Stimulated activated CD8-positive, alpha-beta memory T cell treated with anti-CD3 and anti-CD28 coated beads, Interleukin-2, amount 100 ng/mL, for 1 hour (primary cell): ENCODE measurements at places on chromosomes 3 and 15.

DNA sequence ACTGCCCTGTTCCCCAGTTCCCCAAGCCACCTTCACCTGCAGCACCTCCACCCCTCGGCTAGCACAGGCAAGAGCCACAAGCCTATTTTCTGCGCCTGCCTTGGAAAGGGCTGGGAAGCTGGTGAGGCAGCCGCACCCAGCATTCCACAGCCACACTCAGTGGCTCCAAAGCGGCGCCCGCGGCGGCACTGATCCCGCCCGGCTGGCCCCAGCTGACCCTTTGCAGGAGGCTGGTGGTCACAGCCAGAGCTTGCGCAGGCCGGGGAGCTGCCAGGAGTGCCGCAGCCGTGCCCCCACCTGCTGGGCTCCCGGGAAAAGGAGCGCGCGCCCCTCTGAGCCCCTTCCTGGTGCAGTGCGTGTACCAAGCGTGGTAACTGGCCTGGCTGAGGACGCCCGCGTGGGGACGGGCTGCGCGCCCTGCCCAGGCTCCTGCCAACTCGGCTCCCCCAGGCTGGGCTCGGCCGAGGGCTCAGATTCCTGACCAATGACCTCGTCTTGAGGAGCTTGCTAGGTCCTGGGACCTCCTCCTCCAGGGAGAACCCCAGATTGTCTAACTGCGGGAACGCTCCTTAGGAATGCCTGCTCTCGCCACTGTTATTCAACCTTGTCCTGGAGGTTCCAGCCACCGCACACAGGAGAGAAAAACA lies 13.3 kb downstream of the GRAMD2A start:
- DNase-seq, result no peak

DNA sequence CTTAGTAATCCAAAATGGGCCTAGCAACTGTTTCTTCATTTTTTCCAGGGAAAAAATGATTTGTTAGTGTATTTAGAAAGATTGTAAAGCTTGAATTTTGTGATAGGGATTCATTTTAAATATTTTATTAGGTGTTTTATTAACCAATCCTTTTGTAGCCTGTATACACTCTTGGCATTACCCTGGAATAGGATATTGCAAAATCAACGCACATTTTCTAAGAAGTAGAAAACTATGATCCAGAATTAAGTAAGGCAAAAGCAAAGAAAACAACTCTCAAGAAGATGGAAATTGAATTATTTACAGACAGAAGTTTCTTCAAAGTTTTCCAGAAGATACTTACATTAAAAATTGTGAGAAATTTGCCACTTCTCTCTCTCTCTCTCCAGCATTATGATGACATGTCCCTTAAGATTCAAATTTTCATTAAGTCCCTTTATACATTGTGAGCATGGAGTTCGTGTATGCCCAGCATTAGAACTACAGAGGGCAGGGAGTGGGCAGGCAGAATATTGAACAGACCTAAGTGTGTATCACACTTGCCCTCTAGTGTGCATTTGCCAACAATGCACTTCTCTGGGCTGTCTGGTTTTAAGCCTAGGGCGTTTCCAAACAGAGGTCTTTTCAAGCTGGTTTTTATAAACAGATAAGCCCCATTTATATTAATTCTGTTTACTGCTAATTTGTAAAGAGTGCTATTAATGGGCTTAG lies 28.5 kb upstream of the CMSS1 start:
- DNase-seq, result no peak

DNA sequence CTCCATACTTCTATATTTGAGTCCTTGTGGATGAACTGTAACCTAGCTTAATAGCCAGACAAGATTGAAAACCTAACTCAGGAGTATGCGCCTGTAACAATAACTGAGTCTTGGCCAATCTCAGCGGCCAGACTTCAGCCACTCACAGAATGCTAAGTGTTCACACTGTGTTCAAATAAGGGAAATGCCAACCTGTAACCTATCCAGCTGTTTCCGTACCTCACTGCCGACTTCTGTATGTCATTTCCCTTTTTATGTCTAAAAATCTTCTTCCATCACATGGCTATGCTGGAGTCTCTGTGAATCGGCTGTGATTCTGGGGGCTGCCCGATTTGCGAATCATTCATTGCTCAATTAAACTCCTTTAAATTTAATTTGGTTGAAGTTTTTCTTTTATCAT lies 169.2 kb downstream of the NFKBIZ start:
- no peak for DNase-seq

DNA sequence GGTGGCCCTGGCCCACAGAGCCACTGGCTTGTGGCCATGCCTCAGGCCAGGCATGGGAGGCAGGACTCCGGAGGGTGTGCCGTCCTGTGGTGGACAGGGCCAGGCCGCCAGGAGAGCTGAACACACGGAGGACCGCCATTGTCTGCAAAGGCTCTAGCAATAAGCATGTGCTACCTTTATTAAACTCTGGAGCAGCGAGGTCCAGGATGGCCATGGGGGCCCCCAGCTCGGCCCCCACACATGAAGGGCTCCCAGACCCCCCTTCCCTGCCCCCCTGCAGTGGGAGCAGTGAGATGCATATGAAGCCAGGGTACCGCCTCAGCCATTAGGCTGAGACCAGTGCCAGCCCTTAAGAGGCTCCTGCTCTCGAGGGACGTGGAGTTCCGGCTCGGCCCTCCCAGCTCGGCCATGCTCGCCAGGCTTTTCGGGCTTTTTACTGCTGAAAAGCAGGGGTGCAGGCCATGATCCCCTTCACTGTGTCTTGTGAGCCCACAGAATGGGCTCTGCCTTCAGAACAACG lies 2.7 kb downstream of the AMIGO3 start:
- DNase-seq, result no peak

- DNase-seq, result no peak
Observed at GRCh38 chr3:43522727-43523362, 99.0 kb downstream of the ANO10 start.

- no peak for DNase-seq
Observed at GRCh38 chr15:92332125-92332899, 61.4 kb upstream of the ST8SIA2 start.

DNA sequence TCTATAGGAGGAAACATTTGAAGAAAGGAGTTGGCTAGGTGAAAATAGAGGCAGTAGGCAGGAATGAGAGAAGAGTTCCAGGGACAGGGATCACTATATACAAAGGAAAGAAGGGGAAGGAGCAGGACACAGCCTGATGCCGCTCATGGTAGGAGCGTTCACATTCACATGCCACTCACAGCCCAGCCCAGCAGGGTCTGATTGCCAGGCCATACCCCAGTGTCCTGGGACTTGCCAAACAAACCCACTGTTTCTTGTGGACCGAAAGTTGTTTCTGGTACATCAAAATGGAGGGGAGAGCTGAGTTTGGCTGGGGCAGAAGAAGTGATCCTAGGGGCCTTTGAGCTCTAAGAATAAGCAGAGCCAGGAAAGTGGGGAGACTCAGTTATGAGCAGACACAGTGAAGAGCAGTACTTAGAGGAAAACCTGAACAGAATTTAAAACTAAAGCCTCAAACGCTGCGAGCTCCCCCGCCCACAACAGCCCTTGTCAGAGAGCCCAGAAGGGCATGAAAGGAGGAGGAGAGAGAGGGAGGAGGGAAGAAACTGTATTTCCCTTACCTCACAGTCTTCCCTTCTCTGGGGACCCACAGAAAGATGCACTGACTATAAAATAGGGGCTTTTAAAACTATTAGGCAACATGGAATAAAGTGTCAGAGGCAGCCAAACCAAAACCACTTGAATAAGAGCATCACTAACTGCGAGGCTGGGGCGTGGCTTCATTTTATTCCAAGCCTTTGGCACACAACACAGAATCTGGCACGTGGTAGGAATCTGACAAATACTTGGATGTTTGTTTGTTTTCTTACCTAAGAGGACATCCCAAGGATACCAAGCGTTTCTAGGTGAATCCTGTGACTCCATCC lies 129.0 kb downstream of the RPL22L1 start:
- DNase-seq, result no peak

- peak; percentile 22 for DNase-seq
Observed at GRCh38 chr3:112111785-112112402, 21.2 kb downstream of the GCSAM start.

- DNase-seq, result no peak
Observed at GRCh38 chr15:31477851-31478701, 151.4 kb downstream of the KLF13 start.

GRCh38 chr3:120364821-120365220 lies 15.7 kb upstream of the LRRC58 start:
- no peak for DNase-seq

DNA sequence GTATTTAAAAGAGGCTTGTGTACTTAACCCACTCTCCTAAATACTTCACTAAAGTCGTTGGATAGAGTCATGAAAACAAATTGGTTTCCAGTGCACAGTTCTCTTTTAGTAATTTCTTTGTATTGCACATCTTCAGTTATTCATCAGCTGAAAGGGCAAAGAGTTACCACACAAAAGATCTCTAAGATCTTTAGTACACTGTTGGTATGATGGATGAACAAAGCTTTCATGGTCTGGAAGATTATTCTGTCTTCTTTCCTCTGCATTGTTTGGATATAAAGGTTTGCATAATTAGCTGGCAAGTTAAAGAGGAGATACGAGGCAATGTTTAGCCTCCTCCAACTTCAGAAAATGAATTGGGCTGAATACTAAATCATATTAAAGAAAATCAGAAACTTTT lies 40.5 kb downstream of the BCHE start:
- DNase-seq, result no peak

DNA sequence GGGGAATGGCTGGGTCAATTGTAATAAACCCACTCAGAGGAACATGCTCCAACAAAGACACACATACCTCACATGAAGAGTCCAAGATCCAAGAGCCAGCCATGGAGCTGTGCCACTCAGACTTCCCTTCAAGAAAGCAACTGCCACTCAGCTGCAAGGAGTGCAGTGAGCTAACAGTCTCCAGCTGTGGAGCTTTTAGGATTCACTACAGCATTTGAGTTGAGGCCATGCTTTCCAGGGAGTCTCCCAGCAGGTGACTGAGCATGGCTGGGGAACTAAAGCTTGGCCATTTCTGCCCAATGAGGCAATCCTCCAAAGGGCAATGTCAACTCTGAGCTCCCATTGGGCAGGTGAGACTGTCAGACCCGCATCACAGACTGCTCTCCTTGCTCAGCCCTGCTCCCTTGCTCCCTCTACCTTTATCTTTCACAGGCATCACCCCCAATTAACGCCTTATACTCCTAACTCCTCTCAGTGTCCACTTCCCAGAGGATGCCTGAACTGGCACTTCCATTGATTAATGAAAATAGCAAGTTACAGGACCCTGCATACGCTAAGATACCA lies 165.3 kb upstream of the CTNNB1 start:
- DNase-seq, result no peak

DNA sequence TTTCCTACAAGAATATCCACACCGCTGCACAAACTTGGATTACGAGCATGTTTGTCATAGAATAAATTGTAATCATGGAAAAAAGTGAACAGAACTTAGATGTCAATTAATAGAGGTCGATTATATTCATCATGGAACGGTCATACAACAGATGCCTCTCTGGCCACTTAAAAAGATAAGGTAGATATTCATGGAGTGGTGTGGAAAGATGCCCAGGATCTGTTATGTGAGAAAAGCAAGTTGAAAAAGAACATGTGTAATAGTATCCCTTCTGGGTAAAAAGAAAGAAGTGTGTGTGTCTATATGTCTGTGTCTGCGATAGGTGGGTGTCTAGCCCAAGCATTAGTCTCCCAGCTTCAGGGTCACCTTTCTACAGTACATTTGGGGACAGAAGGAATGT lies 113.3 kb downstream of the ANP32A start:
- DNase-seq, result no peak

GRCh38 chr3:126358038-126358815 lies 1.0 kb upstream of the KLF15 start:
- no peak for DNase-seq

- no peak for DNase-seq
Observed at GRCh38 chr3:64530434-64531049, 157.3 kb downstream of the ADAMTS9 start.

DNA sequence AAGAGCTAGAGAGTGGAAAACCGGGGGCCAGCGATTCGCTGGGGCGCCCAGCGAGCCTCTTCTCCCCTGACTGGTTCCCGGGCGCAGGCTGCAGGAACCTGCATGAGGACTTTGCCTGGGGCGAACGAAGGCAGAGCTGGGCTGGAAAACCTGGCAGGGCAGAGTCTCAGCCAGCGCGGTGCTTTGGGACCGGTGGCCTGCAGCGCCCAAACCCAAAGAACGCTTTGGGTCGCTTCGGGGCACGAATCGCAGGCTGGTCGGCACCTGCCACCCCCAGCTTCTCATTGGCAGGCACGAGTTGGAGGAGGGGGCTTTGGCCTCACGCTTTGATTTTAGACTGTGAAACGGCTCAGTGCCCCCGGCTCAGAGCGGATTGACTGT lies 3.0 kb downstream of the ONECUT1 start:
- no peak for DNase-seq

DNA sequence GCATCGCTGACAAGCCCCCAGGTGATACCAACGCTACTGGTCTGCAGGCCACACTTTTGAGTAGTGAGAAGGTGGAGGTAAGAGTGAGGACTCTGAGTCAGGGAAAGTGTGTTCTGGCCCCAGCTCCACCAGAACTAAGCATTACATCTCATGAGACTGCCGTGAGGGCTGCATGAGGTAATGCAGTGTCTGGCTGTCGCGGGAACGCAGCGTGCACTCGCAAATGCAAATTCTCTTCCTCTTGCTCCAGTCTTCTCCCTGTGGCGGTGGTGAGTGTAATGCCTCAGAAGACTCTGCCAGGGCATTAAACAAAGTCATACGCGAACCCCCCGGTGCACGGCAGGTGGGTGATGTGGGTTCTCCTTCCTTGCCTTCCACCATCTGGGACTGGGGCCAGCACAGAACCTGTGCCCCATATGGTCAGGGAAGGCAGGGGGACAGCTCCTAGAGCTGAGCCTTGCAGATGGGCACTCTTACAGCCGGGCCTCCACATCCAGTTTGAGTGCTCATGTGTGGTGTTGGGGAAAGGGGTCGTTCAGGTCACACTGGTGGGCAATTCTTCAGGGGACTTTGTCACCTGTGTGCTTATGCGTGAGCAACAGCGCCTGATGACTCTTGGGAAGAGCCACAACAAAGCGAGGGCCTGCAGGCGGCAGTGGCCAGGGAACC lies 175.8 kb downstream of the XXYLT1 start:
- no peak for DNase-seq

DNA sequence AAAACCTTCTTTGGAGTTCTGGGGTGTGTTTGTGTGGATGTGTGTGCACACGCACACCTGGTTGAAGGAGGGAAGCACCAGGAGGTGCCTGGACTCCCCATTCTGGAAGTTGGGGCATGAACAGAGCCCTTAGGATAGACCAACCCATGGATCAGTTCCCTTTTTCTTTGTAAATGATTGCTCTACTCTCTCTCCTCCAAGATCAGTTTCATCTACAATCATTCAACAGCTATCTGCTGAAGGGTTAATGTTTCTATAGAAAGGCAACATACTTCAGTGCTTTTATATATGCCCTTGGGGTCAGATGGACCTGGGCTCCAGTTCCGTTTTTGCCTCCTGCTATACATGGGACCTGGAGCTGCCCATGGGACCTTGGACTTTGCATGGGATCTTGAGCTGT lies 352.1 kb upstream of the CFAP20DC start:
- no peak for DNase-seq

DNA sequence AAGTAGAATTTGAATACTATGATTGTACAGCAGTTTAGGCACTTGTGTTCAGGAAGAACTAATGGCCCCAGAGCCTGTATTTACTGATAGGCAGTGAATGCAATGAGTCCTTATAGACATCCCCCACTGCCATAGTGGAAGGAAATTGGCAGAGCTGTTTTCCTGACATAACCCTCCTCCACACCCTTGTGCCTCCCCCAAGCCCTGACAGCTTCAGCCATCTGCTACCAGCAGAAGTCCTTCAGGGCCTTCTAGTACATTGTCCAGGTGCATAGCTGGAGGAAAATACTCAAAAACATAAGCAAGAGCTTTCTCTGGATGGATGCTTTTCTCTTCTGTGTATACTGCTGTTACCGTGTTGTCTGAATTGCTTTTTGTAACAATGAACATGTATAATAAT lies 20.6 kb downstream of the ARHGAP31 start:
- DNase-seq, result no peak
